ENCODE measurements at places on chromosomes 5 and 9. TPM values are rescaled to one million over a fixed set of nuclear protein-coding genes. Genes with fewer than 3 reads are reported as not detected.

The CNTNAP3B gene
- total RNA-seq = 0.78 TPM

The UBE2D2 gene
- total RNA-seq = 75.7 TPM

The PCDHB3 gene
- total RNA-seq = 0.12 TPM

The NFIL3 gene
- total RNA-seq = 11.9 TPM

The COL23A1 gene
- total RNA-seq = 0.39 TPM

The DNAH5 gene
- 2.0 TPM for total RNA-seq

The SIGMAR1 gene
- total RNA-seq = 93.2 TPM

The ENG gene
- total RNA-seq = 32.1 TPM
